ENCODE measurements at places on chromosomes 5 and 9. TPM values are rescaled to one million over a fixed set of nuclear protein-coding genes. Genes with fewer than 3 reads are reported as not detected.

The FYB1 gene
- under 0.01 TPM for total RNA-seq

The CD72 gene
- total RNA-seq = 2.0 TPM

The RFESD gene
- total RNA-seq = 3.1 TPM

The CDC23 gene
- total RNA-seq = 23.8 TPM

The F12 gene
- total RNA-seq = not detected

The RABGAP1 gene
- 43.8 TPM for total RNA-seq

The TRPM6 gene
- total RNA-seq = under 0.01 TPM

The HAVCR2 gene
- total RNA-seq = 2.2 TPM

The LHX2 gene
- not detected for total RNA-seq

The PHYHD1 gene
- 18.7 TPM for total RNA-seq

Measured in smooth muscle cell of trachea (primary cell).